ENCODE measurements at places on chromosomes 6 and 20.

DNA sequence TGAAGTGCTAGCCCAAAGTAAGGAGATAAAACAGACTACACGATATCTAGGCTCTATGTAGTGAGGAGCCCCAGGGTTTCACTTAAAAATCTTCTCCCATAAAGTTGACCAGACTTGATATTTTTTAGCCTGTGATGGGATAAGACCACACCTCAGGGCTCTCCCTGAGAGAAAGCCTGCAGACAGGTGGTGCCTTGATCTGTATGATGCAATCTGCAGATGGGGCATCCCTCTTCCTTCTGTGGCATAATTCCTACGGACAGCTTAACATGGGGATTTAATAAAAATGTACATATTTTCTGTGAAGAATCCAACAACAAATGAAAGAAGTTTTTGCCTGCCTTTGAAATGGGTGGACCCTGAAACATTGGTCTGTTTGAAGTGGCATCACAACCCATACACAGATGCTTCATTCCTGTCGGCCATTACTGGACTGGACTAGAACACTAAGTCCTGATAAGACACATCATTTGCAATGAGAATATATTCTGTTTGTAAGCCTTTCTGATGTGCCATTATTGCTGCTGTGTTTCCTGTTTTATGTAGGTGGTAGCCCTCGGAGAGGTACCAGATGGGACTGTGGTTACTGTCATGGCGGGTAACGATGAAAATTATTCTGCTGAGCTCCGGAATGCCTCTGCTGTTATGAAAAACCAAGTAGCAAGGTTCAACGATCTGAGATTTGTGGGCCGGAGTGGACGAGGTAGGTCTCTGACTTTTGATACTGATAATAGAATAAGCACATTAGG lies 53.8 kb upstream of the SUPT3H start:
- no peak for DNase-seq

GRCh38 chr6:52201493-52201892 lies 15.3 kb downstream of the IL17A start:
- no peak for DNase-seq

DNA sequence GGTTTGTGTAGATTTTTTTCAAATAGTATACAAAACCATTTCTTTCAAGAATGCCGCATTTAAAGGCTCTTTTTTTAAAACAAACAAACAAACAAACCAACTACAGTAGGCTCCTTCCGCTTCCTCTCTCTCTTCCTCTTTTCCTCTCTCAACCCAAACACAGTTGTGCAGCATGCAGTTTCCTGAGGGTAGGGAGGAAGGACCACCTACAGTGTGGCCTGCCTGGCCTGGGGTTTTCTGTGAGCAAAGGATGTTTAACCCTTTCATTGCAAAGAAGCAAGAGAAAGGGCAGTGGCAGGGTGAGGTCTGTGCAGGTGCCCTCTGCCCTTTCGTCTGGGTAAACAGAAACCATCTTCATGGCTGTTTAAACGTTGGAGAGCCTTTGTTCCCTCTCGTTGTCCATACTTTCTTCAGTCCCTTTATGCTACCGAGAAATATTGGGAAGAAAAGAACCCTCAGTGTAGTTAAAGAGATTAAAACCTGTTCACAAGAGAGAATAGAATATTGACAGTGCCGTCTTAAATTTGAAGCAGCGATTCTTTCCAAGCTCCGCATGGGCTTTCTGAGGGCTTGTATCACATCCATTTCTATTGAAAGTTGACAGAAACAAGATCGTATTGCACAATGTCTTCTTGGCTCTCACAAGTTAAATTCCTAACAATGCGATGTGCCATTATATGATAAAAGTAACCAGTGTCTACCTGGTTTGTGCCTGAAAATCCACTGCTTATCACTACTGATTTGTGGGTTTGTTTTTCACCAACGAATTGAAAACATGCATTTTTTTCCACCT lies 215.5 kb upstream of the SNX9 start:
- no peak for DNase-seq

DNA sequence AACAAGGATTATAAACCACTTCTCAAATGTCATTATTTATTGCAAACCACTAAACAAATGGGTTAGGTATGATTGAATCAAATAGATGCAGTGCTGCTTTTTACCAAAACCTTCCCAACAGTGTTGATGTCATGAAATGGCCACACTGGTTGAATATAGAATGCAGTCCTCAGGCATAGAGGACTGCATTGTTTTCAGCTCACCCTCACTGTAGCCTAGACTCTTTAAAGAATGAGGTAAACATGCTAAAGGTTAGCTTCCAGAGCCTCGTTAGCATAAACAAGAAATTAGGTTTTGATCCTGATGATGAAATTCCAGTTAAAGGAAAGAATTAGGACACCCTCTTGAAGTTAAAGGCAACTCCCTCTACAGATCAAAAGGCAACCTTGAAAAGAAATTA lies 224.3 kb downstream of the ALDH8A1 start:
- no peak for DNase-seq

GRCh38 chr6:165782812-165783211 lies 119.8 kb upstream of the PDE10A start:
- DNase-seq = no peak

All from RKO (cell line).